Regular cardiac myocyte (primary cell): ENCODE measurements at places on chromosomes 7 and 10. TPM values are rescaled to one million over a fixed set of nuclear protein-coding genes. Genes with fewer than 3 reads are reported as not detected.

Gene TMEM178B
- total RNA-seq: 0.38 and 2.3 TPM in 2 replicates

Gene C7orf57
- total RNA-seq: not detected in 2 replicates

Gene CAMK2G
- 18.8 and 22.8 TPM in 2 replicates for total RNA-seq

Gene NFE2L3
- total RNA-seq: 1.2 and 5.6 TPM in 2 replicates

Gene PODXL
- total RNA-seq: 2.0 and 29.1 TPM in 2 replicates

Gene CTNNA3
- under 0.01 TPM in 1 of 2 replicates, not detected in the other for total RNA-seq
